ENCODE measurements at places on chromosomes 4 and X. TPM values are rescaled to one million over a fixed set of nuclear protein-coding genes. Genes with fewer than 3 reads are reported as not detected.

DNA sequence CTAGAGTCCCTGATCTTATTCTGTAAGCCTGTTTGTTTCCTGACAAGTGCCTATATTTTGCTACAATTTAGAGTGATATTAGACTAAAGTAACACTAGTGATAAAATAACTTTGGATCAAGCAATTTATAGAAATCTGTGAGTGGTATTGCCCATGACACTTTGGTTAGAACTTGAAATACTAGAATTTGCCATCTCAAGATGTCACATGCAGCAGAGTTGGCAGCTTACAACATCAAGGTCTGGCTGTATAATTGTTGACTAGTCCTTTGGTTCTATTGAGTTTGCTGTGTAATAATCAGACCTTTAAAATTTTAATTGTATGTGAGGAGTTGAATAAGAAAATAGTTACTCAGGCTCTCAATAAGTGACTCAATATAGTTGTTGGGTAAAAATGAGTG, 167.1 kb downstream of the RAPGEF2 start:
- no peaks in the 10 kb centered on the region for H3K36me3 ChIP-seq
- peak overlapping the region; percentile 17 for H3K27ac ChIP-seq
- peaks cover 63% of the 10 kb centered on the region for H3K4me1 ChIP-seq

- H3K36me3 ChIP-seq: no peaks in the 10 kb centered on the region
- H3K4me3 ChIP-seq: no peak overlapping the region
Measured at GRCh38 chr4:68283714-68284113, 38.2 kb upstream of the TMPRSS11B start.

The AMTN gene
- not detected for total RNA-seq

The GATA1 gene
- not detected for total RNA-seq

The SLC2A9 gene
- total RNA-seq: 3.5 TPM

DNA sequence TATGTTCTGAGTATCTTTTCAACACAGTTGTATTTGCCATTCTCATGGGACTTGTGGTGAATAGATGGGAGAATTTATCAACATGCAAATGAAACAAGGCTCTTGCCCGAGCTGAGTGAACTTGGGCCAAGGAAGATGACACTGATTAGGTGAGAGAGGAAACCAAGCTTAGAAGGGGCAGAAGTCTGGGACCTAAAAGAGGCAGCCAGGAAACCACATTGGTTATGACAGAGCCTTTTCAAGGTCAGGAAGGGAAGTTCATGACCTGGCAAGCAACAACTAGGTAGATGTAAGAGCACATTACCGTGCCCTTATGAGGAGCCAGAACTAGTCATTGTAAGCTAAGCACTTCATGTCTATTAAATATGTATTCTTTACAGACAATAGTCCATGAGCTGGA, 590.3 kb downstream of the PACRGL start:
- no peaks in the 10 kb centered on the region for H3K4me1 ChIP-seq
- no peak for DNase-seq
- no peak overlapping the region for H3K4me3 ChIP-seq
- H3K27me3 ChIP-seq: no peaks in the 10 kb centered on the region

The RIBC1 gene
- 0.86 TPM for total RNA-seq

DNA sequence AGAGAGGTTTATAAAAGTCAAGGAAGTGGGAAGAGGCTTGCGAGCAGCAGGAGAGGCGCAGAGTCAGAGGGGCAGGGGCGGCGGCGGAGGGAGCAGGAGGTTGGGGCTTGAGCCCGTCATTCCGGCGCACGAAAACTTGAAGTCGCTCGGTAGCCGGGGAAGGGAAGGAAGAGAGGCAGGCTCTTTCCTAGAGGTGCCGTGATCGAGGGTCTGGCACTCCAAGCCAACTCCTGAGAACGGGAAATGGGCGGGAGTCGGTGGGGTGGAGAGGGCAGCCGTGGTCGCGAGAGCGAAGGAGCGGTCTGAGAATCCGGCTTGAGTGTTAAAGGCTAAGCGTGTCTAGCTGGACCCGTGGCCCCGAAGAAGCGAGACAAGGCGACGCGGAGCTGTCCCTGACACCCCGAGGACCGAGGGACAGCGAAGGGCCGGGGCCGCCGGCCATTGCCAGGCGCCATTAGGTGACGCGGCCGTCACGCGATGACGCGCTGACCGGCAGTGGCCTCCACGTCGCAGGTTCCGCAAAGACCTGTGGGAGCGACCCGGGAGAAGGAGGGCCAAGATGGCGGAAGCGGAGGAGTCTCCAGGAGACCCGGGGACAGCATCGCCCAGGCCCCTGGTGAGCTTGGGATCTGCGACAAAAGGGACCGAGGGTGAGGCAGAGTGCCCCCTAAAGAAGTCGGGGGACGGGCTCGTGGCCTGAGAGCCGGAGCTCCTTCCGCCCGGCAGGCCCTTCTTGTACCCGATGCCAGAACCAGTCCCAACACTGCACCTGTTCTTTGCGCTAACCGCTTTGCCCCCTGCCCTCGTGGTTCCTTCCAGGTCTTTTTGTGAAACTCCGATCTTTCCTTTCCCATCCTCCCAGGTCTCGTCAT, at the start of gene YIPF6:
YIPF6 (plus strand) TSS at position 544 of the 872 bp plus-strand sequence; CDS start at position 560, 16 bp downstream.
- H3K36me3 ChIP-seq: no peaks in the 10 kb centered on the region
- H3K4me1 ChIP-seq: peaks cover 7% of the 10 kb centered on the region
- DNase-seq: peak; percentile 78
- H3K27ac ChIP-seq: peak within 1 kb of the TSS; percentile 92

DNA sequence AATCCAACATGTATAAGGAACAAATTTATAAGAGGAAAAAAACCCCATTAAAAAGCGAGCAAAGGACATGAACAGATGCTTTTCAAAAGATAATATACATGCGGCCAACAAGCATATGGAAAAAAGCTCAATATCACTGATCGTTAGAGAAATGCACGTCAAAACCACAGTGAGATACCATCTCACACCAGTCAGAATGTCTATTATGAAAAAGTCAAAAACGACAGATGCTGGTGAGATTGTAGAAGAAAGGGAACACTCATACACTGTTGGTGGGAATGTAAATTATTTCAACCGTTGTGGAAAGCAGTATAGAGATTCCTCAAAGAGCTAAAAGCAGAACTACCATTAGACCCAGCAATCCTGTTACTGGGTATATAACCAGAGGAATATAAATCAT, 465.4 kb downstream of the TMA16 start:
- H3K4me1 ChIP-seq: no peaks in the 10 kb centered on the region
- no peaks in the 10 kb centered on the region for H3K36me3 ChIP-seq
- H3K27me3 ChIP-seq: no peaks in the 10 kb centered on the region
- no peak overlapping the region for H3K4me3 ChIP-seq
- DNase-seq: no peak

The TMEM144 gene
- total RNA-seq: 9.7 TPM

The CCKAR gene
- not detected for total RNA-seq

DNA sequence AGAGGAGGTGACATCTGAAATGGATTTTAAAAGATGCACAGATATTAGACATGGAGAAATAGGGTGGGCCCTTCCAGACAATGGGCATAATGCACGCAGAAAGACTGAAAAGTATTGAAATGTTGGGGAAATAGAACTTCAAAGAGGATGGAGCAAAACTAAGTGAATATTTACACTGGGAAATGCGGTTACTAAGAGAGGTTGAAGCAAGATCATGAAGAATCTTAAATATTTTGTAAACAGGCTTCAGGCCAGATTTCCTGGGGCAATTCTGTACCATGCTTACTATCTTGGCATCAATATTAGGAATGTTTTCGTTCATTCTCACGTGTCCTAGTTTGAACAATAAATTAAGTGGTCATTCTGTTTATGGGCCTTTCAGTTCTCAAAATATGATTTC, 216.3 kb downstream of the ADAMTS3 start:
- no peak overlapping the region for H3K4me3 ChIP-seq
- H3K36me3 ChIP-seq: no peaks in the 10 kb centered on the region
- no peaks in the 10 kb centered on the region for H3K27me3 ChIP-seq
- H3K27ac ChIP-seq: no peak overlapping the region
- no peaks in the 10 kb centered on the region for H3K4me1 ChIP-seq

GRCh38 chrX:19003756-19004155, 19.8 kb upstream of the PHKA2 start:
- DNase-seq: no peak
- H3K27me3 ChIP-seq: no peaks in the 10 kb centered on the region
- no peaks in the 10 kb centered on the region for H3K4me1 ChIP-seq
- H3K27ac ChIP-seq: no peak overlapping the region
- no peak overlapping the region for H3K4me3 ChIP-seq
- H3K36me3 ChIP-seq: no peaks in the 10 kb centered on the region

GRCh38 chrX:12327836-12328235, 189.6 kb downstream of the FRMPD4 start:
- no peak for DNase-seq
- H3K27me3 ChIP-seq: no peaks in the 10 kb centered on the region
- no peaks in the 10 kb centered on the region for H3K36me3 ChIP-seq

The POU3F4 gene
- not detected for total RNA-seq

The CFAP99 gene
- not detected for total RNA-seq

- H3K4me1 ChIP-seq: no peaks in the 10 kb centered on the region
- H3K27me3 ChIP-seq: no peaks in the 10 kb centered on the region
- peak overlapping the region; percentile 91 for H3K27ac ChIP-seq
- peaks cover 20% of the 10 kb centered on the region for H3K36me3 ChIP-seq
- DNase-seq: no peak
Measured at GRCh38 chr4:4248885-4249203, 821 bp upstream of the TMEM128 start.

GRCh38 chrX:29066516-29066915, 479.3 kb downstream of the IL1RAPL1 start:
- H3K27me3 ChIP-seq: no peaks in the 10 kb centered on the region
- H3K36me3 ChIP-seq: no peaks in the 10 kb centered on the region
- H3K4me1 ChIP-seq: no peaks in the 10 kb centered on the region
- no peak overlapping the region for H3K27ac ChIP-seq

DNA sequence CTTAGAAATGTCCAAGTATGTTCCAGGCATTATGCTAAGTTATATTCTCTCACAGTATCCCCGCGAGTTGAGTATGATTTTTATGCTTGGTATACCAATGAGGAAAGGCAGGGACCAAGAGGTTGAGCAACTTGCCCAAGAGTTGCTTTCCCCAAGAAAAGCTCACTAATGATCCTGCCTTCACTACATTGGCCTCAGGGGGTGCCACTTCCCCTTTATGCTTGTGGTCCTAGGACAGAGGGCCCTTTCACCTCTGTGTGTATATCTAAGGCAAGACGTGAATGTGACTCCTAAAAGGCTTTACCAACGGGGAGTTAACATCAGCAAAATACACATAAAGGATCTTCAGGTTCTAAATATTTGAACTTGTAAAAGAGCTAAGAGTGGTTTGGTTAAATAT, 164.4 kb upstream of the CPEB2 start:
- no peaks in the 10 kb centered on the region for H3K27me3 ChIP-seq
- no peaks in the 10 kb centered on the region for H3K36me3 ChIP-seq
- peaks cover 16% of the 10 kb centered on the region for H3K4me1 ChIP-seq
- no peak overlapping the region for H3K27ac ChIP-seq
- no peak overlapping the region for H3K4me3 ChIP-seq
- no peak for DNase-seq

GRCh38 chr4:138831948-138832347, 183.6 kb upstream of the NOCT start:
- no peak for DNase-seq
- H3K27ac ChIP-seq: no peak overlapping the region

GRCh38 chrX:119755981-119756533, 2.3 kb upstream of the SOWAHD start:
- peaks cover 4% of the 10 kb centered on the region for H3K27me3 ChIP-seq
- H3K27ac ChIP-seq: no peak overlapping the region
- H3K4me3 ChIP-seq: no peak overlapping the region
- DNase-seq: no peak
- H3K4me1 ChIP-seq: peaks cover 13% of the 10 kb centered on the region

DNA sequence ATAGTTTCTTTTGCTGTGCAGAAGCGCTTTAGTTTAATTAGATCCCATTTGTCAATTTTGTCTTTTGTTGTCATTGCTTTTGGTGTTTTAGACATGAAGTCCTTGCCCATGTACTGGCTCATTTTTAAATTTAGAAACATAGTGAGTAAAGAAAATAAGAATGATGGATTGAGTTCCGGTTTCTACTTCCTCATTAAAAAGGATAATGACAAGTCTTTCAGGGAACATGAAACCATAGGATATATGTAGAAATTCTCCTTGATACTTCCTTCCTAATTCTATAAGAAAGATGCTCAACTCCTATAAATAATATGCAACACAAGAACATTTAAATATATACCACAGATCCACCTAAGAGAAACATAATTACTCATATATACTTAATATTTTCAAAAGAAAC, 240.9 kb downstream of the BANK1 start:
- no peak overlapping the region for H3K4me3 ChIP-seq
- no peaks in the 10 kb centered on the region for H3K4me1 ChIP-seq
- no peak overlapping the region for H3K27ac ChIP-seq
- DNase-seq: no peak
- no peaks in the 10 kb centered on the region for H3K27me3 ChIP-seq
- no peaks in the 10 kb centered on the region for H3K36me3 ChIP-seq

The WDFY3 gene
- total RNA-seq: 27.6 TPM

The FRAS1 gene
- 5.8 TPM for total RNA-seq

DNA sequence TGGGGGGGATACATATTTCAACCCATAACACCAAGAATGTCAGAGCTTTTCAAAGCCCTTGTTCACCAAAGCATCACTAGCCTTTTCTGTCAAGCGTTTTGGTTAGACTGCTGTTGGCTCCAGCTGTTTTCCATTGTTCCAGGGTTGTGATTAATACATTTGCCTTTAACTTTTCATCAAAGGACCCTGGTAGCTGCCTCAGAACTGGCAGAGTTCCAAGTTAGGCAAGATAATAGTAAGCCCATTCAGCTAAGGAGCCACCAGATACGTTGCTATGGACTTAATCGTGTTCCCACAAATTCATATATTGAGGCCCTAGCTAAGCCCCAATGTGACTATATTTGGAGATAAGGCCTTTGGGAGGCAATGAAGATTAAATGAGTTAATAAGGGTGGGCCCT, 37.1 kb downstream of the ENOPH1 start:
- no peak for DNase-seq
- no peak overlapping the region for H3K4me3 ChIP-seq
- no peak overlapping the region for H3K27ac ChIP-seq
- peaks cover 5% of the 10 kb centered on the region for H3K4me1 ChIP-seq
- H3K27me3 ChIP-seq: no peaks in the 10 kb centered on the region
- H3K36me3 ChIP-seq: no peaks in the 10 kb centered on the region

The CLRN2 gene
- total RNA-seq: not detected

GRCh38 chr4:176387571-176387970, 67.8 kb downstream of the SPCS3 start:
- no peaks in the 10 kb centered on the region for H3K4me1 ChIP-seq
- H3K27me3 ChIP-seq: no peaks in the 10 kb centered on the region
- H3K36me3 ChIP-seq: no peaks in the 10 kb centered on the region
- no peak overlapping the region for H3K4me3 ChIP-seq
- DNase-seq: no peak

DNA sequence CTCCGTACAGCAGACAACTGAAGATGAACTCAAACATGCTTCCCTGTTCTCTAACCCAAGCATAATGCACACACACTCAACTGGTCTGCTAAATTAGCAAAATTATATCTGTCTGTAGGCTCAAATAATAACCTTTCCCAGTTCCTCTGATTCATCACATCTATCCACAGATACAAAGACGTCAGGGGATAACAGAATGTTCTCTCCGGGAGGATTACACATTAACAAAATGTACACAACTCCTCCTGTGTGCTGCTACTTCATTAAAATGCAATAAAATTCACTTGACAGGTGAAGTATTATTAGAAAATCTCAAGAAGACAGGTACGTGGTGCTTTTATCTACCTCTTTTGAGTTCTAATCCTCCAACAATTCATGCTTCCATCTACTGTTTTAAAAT, 57.4 kb downstream of the FAT1 start:
- H3K4me1 ChIP-seq: peaks cover 11% of the 10 kb centered on the region
- no peak overlapping the region for H3K4me3 ChIP-seq
- no peak for DNase-seq
- no peak overlapping the region for H3K27ac ChIP-seq

GRCh38 chrX:139680356-139680755, 27.6 kb downstream of the MCF2 start:
- DNase-seq: no peak
- no peak overlapping the region for H3K27ac ChIP-seq
- H3K36me3 ChIP-seq: no peaks in the 10 kb centered on the region
- no peaks in the 10 kb centered on the region for H3K27me3 ChIP-seq
- no peak overlapping the region for H3K4me3 ChIP-seq
- H3K4me1 ChIP-seq: no peaks in the 10 kb centered on the region

The SPATA18 gene
- 4.3 TPM for total RNA-seq

All from right atrium auricular region (tissue), 2 donors.